ENCODE measurements at places on chromosomes 3 and 15.

DNA sequence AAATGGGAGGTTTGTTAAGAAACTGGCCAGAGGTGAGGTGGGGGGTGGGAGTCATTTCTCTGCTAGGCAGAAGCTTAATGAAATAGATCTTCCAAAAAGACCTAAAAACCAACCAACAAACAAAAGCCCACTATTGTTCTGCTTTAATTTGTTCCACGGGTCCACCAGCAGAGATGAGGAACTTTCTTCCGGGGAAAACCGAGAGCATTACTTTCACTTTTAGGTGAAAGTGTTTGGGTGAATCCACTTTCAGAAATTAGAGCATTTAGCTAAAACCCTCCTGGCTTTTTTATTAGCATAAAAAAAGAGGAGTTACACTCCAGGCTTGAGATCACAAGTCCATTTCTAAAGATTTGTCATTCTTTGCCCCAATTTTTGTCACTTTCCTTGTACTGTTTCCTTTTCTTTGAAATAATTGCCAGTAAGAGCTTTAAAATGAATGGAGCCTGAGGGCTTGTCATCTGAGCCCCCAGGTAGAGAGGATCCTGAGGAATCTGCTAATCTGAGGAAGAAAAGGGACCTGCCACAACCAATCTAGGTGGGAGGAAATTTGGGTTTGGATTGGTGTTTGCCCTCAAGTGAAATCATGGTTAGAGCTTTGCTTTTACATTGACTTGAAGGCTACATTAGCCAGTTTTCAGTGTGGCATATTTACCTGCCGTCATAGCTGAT lies 667.6 kb downstream of the NAALADL2 start:
- no peak for DNase-seq

GRCh38 chr3:191263365-191263764 lies 64.3 kb downstream of the OSTN start:
- no peak for DNase-seq

GRCh38 chr3:111717601-111718000 lies 122.5 kb upstream of the ZBED2 start:
- DNase-seq, result peak; percentile 44

GRCh38 chr15:61051569-61052031 lies 177.5 kb downstream of the RORA start:
- DNase-seq, result no peak

DNA sequence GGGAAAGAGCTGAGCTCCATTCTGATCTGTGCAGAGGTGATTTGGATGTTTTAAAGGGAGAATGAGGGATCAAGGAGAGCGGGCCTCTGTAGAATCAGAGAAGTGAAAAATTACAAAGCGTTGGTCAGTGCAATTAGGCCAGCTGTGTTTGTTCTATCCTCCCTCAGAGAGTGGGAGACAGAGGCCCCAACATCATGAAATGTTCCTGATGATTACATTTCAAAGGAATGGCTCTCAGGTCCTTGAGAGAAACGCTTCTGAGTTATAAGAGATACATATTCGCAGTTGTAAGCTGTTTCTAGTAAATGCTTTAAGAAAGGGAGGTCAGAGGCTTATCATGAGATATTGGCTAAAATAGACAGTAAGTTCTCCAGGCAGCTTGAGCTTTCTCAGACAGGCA lies 15.7 kb upstream of the CAND2 start:
- no peak for DNase-seq

- no peak for DNase-seq
Observed at GRCh38 chr3:131370935-131371687, 10.5 kb upstream of the NUDT16 start.

DNA sequence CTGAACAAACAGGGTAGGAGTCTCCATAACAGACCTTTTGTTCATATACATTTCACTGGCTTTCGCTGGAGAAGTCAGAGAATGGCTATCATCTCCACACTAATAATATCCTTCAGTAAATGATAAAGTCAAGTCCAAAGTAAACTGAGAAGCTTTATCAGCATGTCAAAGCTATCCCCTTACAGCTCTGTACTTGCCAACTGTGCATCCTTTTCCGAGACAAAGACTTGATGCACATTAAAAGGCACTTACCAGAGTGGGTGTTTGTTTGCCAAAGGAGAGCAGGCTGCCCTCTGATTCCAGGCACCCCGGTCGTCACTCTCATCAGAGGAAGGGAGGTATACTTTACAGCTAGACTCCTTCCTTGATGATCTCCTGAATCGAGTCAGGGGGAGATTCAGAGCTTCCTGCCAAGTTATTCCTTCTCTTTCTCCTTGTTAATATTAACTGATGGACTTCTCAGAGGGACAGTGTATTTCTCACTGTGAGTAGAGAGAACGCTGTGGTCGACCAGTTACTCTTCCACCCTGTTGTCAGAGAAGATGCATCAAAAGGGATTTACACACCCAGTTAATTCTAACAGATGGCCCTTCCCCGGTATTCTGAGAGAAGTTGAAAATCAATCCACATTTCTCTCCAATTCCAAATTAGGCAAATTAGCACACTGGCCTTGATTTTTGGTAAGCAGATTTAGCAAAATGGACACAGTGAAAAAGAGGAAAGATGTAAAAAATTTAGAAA lies 504.7 kb upstream of the NR2F2 start:
- DNase-seq, result no peak

- no peak for DNase-seq
Observed at GRCh38 chr3:107498646-107499045, 24.1 kb upstream of the BBX start.

DNA sequence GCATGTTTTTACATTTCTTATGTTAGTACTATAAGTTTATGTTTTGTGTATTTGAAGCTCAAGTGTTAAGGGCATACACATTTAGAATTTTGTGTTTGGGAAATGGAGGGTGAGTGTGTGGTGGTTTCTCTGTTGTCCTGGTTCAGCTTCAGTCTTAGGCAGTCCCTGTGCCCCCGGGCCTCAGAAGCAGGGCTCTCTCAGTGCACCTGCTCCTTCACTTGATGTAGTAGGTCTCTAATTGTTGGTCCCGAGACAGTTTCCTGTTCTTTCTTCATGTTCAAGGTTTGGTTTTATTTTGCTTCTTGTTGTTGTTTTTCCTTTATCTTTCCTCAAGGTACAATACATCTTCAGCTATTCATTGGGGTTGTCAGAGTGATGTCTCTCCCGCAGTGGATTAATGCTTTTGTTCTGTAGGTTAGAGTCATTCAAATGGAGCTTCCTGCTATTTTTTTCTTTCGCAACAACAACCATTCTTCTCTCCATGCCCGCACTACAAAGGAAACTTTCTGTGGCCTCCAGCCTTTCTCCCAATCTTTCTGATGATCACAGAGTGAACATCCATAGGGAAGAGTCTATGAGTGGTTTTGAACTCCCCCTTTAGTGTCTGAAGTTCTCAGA lies 177.8 kb upstream of the GOLGA6L4 start:
- DNase-seq, result no peak

DNA sequence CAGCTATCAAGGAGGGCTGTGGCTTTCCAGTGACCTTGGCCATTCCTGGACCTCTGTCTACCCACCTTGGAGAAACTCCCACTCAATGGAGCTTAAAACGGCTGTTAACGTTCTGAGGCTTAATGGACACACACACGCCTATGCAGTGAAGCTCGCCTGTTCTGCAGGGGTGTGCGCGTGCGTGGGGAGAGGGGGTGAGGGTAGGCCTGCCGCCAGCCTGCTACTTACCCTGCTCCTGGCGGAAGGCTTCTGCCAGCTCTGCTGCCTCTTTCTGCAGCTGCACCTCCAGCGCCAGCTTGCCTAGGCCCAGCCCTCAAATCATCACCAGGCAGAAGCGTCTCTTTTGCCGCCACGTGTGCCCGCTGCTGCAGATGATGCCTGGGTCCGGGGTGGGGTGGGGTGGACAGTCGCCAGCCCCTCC lies 23.2 kb upstream of the PARL start:
- DNase-seq, result no peak

DNA sequence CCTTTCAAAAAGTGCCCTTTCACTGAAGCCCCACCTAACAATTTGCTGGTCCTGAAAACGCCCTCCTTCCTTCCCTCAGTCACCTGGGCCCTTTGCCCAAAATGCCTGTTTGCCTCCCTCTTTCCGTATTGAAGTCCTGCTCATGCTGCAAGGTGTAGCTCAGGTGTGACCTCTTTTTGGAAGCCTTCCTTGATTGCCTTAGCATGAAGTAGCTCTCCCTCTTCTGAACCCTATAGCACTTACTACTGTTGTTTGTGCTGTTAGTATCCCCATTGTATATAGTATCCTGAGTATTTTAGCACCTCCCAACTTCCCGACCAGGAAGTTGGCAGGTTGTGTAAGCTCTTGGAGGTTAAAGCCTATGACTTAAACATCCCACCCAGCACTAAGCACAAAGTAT lies 1.7 kb downstream of the PLS1 start:
- no peak for DNase-seq

GRCh38 chr15:52804526-52805081 lies 14.5 kb upstream of the ONECUT1 start:
- DNase-seq, result no peak

DNA sequence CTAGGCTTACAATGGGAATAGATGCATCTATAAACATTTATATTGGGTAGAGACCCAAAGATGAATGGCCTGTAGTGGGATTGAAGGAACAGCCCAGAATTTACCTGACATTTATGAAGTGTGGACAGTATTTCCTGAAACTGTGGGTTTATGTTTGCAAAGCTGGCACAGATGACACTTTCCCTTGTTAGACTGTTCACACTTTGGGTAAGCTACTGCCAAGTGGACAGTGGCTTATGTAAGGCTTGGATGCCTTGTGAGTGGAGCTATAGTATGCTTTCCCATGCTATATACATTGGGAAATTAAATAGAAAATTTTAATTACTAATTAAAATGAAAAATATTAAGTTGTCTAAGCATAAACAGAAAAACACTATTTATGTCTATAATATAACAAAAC lies 48.5 kb downstream of the STARD9 start:
- DNase-seq, result no peak

GRCh38 chr3:196666001-196666867 lies 26.7 kb downstream of the NRROS start:
- DNase-seq, result no peak

DNA sequence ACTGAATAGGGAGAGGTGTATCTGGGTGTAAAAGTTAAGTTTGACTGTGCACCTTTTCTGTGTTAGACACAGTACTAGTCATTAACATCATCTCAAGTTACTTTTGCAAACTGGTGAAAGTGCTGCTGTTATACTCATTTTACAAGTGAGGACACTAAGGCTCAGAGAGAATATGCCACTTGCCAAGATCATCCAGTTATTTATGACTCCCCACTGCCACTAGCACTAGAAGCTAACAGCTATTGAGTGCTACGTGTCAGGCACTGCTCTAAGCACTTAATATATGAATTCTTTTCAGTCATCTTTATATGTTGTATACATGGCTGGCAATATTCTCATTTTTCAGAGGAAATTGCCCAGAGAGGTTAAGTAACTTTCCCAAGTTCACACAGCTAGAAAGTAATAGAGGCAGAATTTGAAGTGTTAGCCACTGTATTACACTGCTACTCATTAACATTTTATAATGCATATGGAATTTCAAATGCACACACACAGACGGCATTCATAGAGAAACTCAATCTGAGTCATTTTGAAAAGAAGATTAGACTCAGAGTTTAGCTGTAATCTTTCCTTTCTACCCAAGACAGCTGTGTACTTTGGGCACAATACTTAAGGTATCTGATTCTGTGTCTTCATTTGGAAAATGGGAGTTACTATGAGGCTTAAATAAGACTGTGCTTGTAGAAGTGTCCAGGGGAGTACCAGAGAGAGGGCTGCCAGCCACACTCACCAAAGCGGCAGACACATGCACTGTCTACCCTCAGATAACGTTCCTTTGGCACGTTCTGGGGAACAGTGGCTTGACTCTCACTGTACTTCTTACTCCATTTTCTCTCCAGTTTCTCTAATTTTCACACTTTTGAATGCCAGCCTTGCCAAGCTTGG lies 1.3 kb upstream of the MASP1 start:
- DNase-seq, result no peak

GRCh38 chr15:69868756-69869155 lies 229.0 kb downstream of the TLE3 start:
- DNase-seq, result no peak

- no peak for DNase-seq
Observed at GRCh38 chr3:171888466-171888865, 45.3 kb downstream of the TMEM212 start.

- no peak for DNase-seq
Observed at GRCh38 chr3:51802106-51802703, 23.2 kb upstream of the IQCF6 start.

GRCh38 chr3:142213298-142213697 lies 12.1 kb downstream of the GK5 start:
- DNase-seq, result no peak

GRCh38 chr15:28921919-28922706 lies 36.3 kb downstream of the APBA2 start:
- DNase-seq, result no peak

GRCh38 chr3:83523470-83524073 lies 1435.2 kb upstream of the CADM2 start:
- DNase-seq, result no peak

- DNase-seq, result no peak
Observed at GRCh38 chr3:165523801-165524200, 313.4 kb downstream of the BCHE start.

DNA sequence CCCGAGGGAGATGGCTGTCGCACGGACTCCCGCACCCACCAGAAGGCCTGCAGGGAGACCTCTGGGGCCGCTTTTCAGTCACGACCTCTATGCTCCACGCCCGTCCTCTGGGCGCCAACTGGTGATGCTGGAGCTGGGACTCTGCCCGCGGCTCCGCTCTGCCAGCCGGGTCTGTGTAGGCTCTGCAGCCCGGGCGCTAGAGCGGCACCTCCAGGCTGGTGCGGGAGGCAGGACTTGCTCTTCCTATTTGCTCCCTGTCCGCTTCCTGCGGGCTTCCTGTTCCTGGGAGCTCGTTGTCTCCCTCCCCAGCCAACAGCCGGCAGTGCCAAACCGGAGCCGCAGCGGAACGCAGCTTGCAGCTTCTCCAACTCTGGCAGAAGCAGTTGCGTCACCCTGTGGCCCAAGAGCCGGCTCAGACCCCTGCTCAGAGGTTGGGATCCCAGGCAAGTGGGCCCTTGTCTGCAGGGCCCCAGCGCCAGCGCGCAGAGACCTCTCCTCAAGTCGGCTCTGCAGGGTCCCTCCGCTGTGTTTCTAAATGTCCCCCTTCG lies 285.9 kb downstream of the XXYLT1 start:
- DNase-seq, result no peak

GRCh38 chr15:74776821-74777768 lies 4.8 kb upstream of the CSK start:
- DNase-seq, result peak; percentile 53

All from T-helper 1 cell (primary cell).